ENCODE measurements at places on chromosomes 12 and 14.

GRCh38 chr12:131912518-131913274 lies 16.4 kb upstream of the PUS1 start:
- DNase-seq: no peak

DNA sequence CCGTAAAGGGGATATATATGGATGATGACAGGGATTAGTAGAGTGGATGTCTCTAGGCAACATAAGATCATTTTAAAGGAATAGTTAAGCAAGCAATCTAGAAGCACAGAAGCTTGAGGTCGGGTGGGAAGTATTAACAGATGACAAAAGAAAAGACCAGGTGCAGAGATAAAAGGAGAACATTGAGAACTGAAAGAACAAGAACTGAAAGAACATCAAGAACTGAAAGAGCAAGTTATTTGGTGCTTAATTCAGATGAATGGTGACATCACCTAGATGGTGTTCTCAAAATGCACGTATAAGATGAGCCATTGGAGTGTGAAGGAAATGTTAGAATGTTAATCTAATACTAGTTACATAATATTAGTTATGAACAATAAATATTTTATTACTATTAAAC lies 224.0 kb upstream of the PDE3A start:
- no peak for DNase-seq

GRCh38 chr14:102539544-102540314 lies 30.2 kb upstream of the ANKRD9 start:
- DNase-seq: no peak

- DNase-seq: no peak
These were observed 177.8 kb upstream of the EGLN3 start for GRCh38 chr14:34128665-34129064.

- DNase-seq: no peak
These were observed 55.3 kb downstream of the SLC8A3 start for GRCh38 chr14:70133461-70133860.

GRCh38 chr14:52738409-52738808 lies 8.4 kb downstream of the STYX start:
- no peak for DNase-seq

GRCh38 chr12:15806826-15807225 lies 17.6 kb upstream of the EPS8 start:
- no peak for DNase-seq

- no peak for DNase-seq
These were observed 38.8 kb upstream of the DACT1 start for GRCh38 chr14:58598804-58599525.

GRCh38 chr14:33414041-33414440 lies 475.4 kb downstream of the NPAS3 start:
- DNase-seq: no peak

GRCh38 chr12:120093592-120094355 lies 22.8 kb downstream of the RAB35 start:
- DNase-seq: no peak

DNA sequence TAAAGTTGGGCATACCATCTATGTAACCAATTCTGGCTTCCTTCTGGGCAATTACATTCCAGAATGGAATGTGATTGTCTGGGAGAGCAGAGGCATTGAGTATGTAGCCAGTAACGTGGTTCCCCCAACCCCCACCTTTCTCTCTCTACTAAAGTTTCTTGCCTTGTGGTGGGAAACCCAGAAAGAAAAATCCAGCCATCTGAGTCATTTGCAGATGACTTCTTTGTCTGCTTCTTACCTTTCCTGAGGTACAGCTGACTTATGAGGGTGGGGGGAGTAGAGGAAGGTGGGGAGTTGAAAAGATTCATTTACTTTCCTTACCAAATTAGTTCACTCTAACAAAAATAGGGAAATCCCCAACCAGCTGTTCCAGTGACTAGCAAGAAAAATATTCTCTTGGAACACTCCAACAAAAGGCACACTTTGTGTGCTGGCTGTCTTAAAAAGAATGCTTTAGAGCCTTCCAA lies 112.1 kb upstream of the FRMD6 start:
- no peak for DNase-seq

DNA sequence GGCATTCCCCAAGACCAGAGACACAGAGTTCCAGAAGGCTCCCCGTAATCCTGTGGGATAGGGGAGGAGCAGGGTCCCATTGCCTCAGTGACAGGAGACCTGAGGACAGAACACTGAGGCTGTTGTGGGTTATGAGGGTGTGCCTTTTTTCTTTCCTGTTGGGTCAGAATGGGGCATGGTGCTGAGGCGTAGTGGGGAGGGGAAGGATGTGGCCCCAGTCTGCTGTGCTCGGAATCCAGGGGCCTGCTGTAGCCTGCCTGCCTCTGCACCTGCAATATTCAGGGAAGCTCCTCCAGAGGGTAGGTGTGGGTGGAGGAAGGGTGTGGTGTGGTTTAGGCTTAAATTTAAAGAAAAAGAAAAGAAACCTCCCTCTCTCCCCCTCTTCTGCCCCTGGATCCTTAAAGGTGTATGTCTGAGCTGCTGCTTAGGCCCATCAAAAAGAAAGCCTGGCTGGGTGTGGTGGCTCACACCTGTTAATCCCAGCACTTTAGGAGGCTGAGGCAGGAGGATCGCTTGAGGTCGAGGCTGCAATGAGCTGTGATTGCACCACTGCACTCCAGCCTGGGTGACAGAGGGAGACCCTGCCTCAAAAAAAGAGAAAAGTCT lies 18.7 kb downstream of the PLEKHG3 start:
- no peak for DNase-seq

GRCh38 chr12:72264548-72265175 lies 7.5 kb upstream of the TRHDE start:
- no peak for DNase-seq

- peak; percentile 86 for DNase-seq
These were observed at the start of gene TM9SF1 for GRCh38 chr14:24195186-24196070. TM9SF1 (minus strand) TSS chr14:24195441; CDS start chr14:24195019, 422 bp downstream.

GRCh38 chr12:46723629-46724419 lies 102.0 kb downstream of the SLC38A4 start:
- no peak for DNase-seq

GRCh38 chr12:41605545-41606305 lies 417.6 kb downstream of the PDZRN4 start:
- DNase-seq: no peak

DNA sequence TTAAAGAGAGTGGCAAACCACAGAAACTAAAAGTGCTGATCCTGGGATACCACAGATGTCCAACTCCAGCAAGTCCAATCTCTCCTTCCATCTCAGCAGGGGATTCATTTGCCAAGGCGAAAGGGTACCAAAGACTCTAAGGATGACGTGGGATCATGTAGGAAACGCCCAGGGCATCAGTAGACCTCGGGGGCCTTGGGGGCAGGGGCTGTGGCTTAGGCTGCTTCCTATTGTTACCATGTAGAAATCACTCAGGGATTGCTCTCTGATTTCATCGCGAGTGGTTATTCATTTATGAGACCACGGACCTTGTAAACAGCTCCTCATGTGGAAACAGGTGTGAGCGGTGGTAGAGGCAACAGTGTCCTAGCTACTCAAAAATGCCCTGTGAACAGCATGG lies 149.3 kb upstream of the FKBP4 start:
- DNase-seq: no peak

DNA sequence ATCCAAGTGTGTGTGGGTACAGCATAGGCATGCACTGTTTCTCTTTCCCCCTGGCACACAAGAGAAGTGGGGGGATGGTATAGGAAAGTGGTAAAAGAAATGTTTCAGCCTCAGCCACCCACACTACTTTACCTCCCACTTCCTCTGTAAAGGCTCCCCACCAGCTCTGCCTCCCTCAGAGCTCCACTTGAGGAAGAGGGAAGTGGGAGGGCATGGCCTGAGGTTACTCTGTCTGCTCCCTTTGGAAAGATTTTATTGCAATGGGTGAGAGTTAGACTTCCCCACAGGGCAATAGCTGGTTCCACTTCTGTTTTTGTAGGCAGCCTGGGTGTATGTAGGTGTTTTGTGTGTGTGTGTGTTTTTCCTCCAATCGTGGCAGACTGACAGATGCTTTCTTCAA lies 145.3 kb downstream of the SSPN start:
- DNase-seq: no peak

DNA sequence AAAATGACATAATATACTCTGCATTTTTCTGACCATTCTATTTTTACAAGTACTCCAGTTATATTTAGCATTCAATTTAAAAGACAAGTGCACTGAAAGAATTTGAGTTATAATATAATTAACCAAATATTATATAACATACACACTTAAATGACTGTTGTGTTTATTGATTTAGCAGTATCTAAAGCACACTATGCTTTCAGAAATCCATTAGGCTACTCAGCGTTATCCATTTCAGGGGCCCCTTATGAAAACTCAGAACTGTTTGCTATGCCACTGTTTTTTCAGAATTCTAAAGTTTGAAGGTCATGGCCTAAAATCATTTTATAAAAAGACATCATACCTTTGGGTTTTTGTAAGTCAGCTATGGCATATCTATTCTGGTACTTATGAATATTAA lies 57.1 kb downstream of the HECTD4 start:
- no peak for DNase-seq

- no peak for DNase-seq
These were observed 406.4 kb downstream of the NRXN3 start for GRCh38 chr14:78576437-78577166.

GRCh38 chr12:54032627-54033100 lies at the start of gene HOXC5:
HOXC5 (plus strand) TSS chr12:54033050; CDS start chr12:54033123, 73 bp downstream.
- no peak for DNase-seq

- DNase-seq: no peak
These were observed 6.0 kb downstream of the PSMB11 start for GRCh38 chr14:23047751-23048693.

DNA sequence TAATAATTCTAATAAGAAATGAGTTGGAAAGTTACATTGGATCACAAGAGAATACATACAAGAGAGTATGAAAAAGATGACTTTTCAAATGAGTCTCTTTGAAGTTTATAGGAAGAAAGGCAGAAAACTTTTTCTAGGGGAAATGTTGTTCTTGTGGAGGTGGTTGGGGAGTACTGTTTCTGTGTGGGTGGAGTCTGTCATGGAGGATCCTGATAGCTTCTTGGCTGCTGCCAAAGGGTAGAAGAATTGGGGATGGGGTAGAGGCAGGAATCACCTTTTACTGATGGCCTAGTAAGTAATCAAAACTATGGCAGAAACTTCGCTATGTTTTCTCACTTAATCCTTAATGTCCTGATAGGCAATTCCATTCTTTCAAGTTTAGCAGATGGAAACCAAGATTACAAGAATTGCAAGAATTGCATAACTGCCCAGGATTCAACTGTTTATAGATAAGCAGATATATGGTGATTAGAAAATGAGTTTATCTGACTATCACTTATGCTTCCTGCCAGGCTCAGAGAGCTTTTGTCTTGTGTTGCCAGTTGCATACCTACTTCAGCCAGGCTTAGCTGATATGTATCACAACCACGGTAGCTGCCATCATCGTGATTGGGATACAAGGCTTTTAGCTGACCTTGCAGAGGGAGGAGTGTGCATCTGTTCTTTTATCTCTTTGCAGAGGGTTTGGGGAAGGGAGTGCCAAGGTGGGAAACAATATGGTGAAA lies 463.9 kb downstream of the TMTC2 start:
- DNase-seq: no peak

DNA sequence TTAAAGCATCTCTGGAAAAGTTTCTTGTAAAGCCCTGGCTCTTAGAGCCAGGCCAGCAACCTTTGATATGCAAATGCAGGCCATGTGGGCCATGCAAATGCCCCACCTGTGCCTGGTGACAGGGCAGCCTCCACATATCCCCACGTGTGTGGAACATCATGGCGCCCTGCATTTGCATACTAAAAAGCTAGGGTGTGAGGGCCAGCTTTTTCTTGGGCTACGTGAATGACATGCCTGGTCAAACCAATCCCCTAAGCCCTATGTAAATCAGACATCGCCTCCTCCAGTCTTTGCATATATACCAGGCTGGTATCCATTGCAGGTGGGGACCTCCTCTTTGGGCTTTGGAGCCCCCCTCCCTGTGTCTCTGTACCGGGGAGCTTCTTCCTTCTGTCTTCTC lies 6.4 kb downstream of the CSRP2 start:
- no peak for DNase-seq

- DNase-seq: no peak
These were observed 423.9 kb downstream of the SOX5 start for GRCh38 chr12:23525450-23526072.

- DNase-seq: no peak
These were observed 284.7 kb downstream of the DUSP6 start for GRCh38 chr12:89067421-89068187.

- DNase-seq: no peak
These were observed 1517.0 kb downstream of the AACS start for GRCh38 chr12:126582231-126582630.

- DNase-seq: no peak
These were observed 8.5 kb downstream of the RACGAP1 start for GRCh38 chr12:50016501-50017475.

- no peak for DNase-seq
These were observed 428.7 kb downstream of the RERGL start for GRCh38 chr12:17661250-17661649.

DNA sequence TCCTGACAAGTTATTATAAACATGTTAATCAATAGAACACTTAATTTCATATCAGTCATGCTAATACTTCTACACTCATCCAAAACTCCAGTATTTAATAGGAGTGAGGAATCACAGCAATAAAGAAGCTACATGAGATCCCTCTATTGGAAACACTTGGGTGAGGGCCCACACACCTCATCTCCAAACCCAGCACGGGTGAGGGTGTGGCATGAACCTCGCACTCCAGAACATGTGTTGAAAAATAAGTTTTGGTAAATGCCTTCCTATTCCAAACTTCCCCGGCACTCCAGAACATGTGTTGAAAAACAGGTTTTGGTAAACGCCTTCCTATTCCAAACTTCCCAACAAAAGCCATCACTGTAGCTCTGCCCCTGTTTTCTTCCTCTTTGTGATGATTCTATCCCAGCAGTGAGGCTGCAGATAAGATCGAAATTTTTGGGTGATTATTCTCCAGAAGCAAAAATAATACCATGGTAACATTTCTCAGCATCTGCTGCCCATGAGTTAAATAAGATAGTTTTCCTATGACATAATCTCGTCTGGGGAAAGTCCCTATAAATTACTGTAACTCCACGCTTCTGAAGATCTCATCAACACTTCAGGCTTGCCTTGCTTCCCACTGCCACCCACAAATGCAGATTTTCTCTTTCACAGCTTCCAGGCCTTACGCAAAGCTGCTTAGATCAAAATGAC lies 24.4 kb upstream of the PTPRB start:
- no peak for DNase-seq

GRCh38 chr14:103628684-103629502 lies at the start of gene KLC1:
KLC1 (plus strand) TSS chr14:103629211; CDS start chr14:103654565, 25,354 bp downstream.
- peak; percentile 63 for DNase-seq

- DNase-seq: no peak
These were observed 484.7 kb downstream of the LRIG3 start for GRCh38 chr12:58435647-58436046.

GRCh38 chr14:28760431-28760996 lies 6.1 kb upstream of the FOXG1 start:
- no peak for DNase-seq

GRCh38 chr14:101183376-101184103 lies 280.0 kb upstream of the RTL1 start:
- no peak for DNase-seq
